ENCODE measurements at places on chromosomes 4 and X. TPM values are rescaled to one million over a fixed set of nuclear protein-coding genes. Genes with fewer than 3 reads are reported as not detected.
A peak's percentile ranks its signal among the peaks of the same experiment; 100 is the strongest.

DNA sequence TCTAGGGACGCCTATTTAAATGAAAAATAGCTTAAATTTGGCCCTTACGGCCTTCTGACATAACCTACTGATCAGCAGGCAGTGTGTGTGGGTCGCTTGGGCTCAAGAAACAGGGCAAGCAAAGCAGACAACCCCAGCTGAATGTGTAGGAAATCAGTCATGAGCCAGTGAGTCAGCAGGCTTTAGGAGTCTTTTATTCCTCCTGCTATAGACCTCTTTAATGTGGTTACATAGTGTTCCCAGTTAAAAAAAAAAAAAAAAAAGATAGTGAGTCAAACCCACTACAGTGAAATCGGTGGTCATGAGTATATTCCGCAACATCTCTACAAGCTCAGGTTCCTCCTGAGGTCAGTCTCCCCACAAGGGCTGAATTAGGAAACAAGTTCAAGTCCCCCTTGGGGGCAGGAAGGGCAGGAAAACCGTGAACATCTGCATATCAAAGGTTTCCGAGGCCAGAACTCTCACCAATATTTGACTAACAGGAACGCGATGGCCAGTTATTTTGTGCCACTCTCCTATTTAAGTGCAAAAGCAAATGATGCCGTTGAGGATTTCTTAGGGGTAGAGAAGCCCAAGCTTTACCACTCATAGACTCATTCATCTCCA lies 32.7 kb downstream of the ACSL1 start:
- DNase-seq: peak; percentile 51
- H3K4me1 ChIP-seq: peaks cover 24% of the 10 kb centered on the region
- H3K4me3 ChIP-seq: no peak overlapping the region
- peaks cover 40% of the 10 kb centered on the region for H3K36me3 ChIP-seq

GRCh38 chr4:7384929-7385890 lies 49.5 kb downstream of the PSAPL1 start:
- no peaks in the 10 kb centered on the region for H3K36me3 ChIP-seq
- no peak overlapping the region for H3K4me3 ChIP-seq
- H3K27ac ChIP-seq: no peak overlapping the region
- peak; percentile 31 for DNase-seq
- H3K4me1 ChIP-seq: no peaks in the 10 kb centered on the region

DNA sequence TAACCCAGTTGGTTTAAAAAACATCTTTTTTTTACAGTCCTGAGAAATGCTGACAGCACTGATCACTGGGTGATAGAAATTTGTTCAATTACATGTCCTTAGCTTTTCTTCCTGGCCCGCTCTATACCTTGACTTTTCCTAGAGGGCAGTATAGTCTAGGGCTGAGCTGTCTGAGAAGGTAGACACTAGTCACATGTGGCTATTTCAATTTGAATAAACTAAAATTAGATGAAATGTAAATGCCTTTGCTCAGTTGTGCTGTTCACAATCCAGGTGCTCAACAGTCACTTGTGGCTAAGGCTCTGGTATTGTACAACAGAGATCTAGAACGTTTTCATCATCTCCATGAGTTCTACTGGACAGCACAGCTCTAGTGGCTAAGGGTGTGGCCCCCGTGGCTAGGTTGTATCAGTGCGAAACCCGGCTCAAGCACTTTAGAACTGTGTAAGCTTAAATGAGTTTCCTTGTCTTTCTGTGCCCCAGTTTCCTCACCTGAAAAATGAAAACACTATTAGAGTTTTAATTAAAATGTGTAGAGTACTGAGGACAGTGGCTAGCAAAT lies 111.6 kb upstream of the WDR17 start:
- DNase-seq: no peak
- no peaks in the 10 kb centered on the region for H3K27me3 ChIP-seq
- no peaks in the 10 kb centered on the region for H3K4me1 ChIP-seq
- H3K36me3 ChIP-seq: no peaks in the 10 kb centered on the region

- no peak for DNase-seq
- H3K4me1 ChIP-seq: no peaks in the 10 kb centered on the region
- H3K27me3 ChIP-seq: no peaks in the 10 kb centered on the region
- H3K36me3 ChIP-seq: no peaks in the 10 kb centered on the region
- no peak overlapping the region for H3K4me3 ChIP-seq
Measured at GRCh38 chrX:11589641-11590040, 76.1 kb downstream of the ARHGAP6 start.

DNA sequence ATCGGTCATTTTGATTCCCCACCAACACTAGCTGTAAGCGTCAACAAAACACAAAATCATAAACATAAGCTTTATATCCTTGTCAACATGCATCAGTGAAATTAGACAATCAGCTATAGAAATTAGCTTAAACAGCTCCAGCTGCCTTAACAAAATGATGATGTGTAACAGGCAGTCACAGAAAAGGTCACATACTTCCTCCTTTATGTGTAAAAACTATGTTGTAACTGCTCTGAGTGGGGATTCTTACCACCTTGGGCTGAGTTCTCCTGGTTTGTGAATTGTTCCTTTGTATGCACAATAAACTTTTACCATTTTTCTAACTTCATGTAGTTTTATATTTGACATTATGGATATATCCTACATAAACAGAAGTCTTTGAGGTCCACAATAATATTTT lies 73.9 kb upstream of the MAP9 start:
- H3K4me3 ChIP-seq: no peak overlapping the region
- H3K27me3 ChIP-seq: no peaks in the 10 kb centered on the region

DNA sequence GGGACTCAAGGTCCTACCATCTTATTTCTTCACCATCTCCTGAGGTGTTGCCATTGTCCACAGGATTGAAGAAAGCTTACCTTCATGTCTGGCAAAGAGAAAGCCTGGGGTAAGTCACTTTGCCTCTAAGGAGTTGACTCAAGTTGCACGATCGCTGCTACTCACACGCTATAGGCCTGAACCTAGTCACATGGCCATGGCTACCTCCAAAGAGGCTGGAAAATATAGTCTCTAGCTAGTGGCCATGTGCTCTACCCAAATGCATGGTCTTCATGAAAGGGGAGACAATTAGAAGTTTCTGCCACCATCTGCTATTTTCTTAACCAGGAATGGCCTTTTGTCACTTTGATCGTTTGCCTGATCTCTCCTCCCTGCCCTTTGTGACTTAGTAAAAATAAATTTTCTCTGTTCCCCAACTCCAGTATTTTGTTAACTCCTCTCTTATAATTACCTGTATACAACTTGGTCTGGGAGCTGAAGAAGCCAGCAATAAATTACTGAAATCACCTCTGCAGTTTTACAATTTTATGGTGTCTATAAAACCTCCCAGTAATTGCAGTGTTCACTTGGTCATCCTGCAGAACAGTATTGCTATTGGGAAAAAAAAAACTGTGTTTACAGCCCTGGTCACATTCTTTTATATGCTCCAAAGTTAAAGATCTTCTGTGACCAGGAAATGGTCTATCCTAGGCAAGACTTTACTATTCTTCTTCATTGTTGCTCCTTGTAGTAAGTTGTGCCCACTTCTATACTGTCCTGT lies 126.7 kb upstream of the TSPAN5 start:
- H3K4me3 ChIP-seq: no peak overlapping the region
- no peaks in the 10 kb centered on the region for H3K4me1 ChIP-seq
- no peaks in the 10 kb centered on the region for H3K36me3 ChIP-seq

ETDA gene
- not detected for total RNA-seq

CLNK gene
- 0.09 TPM for total RNA-seq

USP17L27 gene
- not detected for total RNA-seq

TEX13C gene
- not detected for total RNA-seq

PAGE1 gene
- total RNA-seq: not detected
